ENCODE measurements at places on chromosomes 7 and 10.

DNA sequence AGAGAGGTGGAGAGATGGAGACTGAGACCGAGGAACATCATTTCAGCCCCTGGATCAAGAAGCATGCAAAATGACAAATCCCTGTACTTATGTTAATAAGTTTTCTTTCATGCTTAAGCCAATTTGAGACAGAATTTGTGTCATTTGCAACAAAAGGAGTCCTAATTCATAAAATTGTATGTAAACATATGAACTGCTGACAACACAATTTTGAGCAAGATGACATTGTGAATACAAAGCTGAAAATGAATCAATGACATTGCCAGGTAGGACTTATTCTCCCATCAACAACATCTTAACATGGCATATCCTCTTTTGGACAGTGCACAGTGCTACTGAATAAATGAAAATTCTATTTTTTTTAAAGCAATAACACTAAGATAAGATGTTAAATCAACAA is 264.0 kb downstream of the WDR11 start:
- DNase-seq, result no peak

DNA sequence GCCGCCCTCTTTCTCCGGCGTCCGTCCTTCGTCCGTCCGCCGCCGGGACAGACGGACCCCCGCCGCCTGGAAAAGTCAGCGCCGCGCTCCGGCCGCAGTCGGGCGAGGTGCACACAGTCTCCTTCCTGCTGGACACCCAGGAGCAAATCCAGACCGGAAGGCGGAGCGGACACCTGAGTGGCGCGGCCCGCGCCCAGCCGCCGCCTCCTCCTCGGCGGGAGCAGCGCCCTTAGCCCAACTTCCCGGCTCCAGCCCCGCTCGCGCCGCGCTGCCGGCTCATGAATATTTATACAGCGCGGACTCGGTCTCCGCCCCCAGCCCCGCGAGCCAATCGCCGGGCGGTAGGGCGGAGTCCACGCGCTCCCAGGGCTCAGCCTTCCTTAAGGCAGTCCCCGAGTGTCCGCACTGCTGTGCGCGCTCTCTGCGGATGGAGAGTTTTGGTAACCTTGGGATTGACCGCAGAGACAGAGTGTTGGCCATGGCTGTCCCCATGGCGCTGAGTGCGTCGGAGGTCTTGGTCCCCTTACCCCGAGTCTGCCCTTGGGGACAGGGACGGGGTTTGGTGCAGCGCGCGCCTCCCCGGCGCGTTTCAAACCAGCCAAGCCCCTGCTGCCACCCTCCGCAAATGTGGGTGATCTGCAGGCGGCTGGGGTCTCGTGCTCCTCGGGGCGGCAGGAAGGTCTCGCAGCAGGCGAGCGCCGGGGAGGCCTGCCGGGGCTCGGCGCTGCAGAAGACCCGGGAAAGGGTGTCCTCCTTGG is at the start of gene FZD8:
FZD8 (minus strand) TSS at position 262 of the 758 bp plus-strand sequence. CDS start 867 bp downstream, outside the sequence.
- peak; percentile 61 for DNase-seq

DNA sequence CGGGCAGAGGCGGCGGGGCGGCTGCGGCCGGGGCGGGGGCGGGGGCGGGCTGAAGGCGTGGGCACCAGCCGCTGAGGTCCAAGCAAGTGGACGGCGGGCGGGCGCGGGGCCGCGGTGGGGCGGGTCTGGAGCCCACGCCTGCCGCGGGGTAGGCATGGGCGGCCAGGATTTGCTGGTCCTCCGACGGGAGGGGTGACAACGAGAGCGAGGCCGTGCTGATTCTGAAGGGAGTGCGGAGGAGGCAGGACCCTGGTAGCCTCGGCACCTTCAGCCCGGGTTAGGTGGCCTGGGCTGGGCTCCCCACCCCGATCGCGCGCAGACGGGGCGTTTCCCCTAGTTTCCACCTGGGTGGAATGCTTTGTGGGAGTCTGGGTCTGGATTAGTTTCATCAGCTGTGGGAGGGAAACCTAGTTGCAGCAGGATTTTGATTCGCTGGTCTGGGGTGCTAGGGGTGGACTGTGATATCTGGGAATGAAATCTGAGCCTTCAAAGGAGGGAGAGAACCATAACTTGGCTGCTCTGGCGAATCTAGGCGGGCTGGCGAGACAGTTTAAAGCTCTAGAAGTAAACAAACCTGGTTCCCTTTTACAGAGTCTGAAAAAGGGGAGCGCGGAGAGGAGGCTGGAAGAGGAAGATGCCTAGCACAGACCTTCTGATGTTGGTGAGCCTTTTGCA is 609 bp downstream of the SGPL1 start:
- peak; percentile 78 for DNase-seq

GRCh38 chr7:117110480-117111315 is 157.4 kb downstream of the ST7 start:
- DNase-seq, result no peak

DNA sequence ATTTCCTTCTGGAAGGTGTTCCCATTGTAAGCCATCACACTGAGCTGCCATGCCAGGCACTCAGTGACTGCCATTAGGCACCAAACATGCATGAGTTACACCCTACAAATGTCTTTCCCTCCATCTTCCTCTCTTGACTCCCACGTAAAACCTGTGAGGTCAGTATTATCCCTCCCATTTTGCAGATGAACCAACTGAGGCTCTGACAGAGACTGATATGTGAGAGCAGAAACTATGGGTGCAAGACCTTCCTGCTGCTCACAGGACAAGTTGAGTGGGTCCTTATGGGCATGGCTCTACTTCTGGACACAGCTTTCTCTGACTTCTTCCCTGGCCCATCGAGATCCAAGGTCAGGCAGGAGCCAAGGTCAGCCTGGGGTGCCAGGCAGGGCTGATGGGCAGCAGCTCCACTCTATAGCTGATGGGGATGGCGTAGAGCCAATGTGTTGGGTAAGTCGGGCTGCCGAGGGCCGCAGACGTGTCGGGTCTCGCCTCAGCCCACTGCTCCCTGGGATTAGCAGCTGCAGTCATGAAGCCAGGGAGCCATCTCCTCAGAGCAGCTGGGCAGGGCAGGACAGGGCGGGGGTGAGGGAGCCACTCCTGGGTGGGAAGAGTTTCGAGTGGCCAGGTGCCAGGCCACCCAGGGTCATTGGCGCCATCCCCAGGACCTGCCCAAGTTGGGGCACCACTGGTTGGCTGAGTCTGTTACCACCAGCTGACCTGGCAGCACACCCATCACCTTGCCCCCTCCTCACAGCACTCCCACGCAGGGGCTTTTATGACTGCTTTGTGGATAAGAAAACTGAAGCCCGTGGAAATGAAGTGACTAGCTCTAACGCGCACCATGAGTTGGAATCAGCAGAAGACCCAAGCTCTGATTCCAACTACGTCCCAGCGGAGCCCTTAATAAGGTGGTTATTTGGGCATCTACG is 117.8 kb upstream of the ZMIZ1 start:
- DNase-seq, result no peak

DNA sequence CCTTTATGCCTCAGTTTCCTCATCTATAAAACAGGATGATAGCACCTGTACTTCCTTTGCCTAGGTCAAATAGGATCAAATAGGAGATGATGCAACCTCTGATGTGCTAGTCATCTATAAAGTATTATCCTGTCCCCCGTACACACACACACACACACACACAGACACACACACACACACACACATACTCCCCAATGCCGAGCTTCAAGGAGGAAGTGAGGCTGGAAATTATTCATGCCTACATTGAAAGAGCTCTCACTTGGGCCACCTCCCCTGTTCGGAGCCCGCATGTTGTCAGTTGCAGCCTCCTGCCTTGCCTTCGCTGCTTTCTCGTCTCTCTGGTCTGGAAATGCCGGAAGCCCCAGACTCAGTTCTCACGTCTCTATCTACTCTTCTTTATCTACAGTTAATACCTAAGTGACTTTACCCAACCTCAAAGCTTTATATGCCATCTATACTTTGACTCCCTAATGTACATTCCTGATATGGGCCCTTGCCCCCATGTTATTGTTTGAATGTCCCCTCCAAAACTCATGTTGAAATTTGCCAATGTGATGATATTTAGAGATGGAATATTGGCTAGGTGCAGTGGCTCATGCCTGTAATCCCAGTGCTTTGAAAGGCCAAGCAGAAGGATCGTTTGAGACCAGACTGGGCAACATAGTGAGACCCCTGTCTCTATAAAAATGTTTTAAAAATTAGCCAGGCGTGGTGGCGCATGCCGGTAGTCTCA is 6.9 kb upstream of the UBE2H start:
- no peak for DNase-seq

GRCh38 chr10:3935933-3936359 is 150.9 kb upstream of the KLF6 start:
- no peak for DNase-seq

DNA sequence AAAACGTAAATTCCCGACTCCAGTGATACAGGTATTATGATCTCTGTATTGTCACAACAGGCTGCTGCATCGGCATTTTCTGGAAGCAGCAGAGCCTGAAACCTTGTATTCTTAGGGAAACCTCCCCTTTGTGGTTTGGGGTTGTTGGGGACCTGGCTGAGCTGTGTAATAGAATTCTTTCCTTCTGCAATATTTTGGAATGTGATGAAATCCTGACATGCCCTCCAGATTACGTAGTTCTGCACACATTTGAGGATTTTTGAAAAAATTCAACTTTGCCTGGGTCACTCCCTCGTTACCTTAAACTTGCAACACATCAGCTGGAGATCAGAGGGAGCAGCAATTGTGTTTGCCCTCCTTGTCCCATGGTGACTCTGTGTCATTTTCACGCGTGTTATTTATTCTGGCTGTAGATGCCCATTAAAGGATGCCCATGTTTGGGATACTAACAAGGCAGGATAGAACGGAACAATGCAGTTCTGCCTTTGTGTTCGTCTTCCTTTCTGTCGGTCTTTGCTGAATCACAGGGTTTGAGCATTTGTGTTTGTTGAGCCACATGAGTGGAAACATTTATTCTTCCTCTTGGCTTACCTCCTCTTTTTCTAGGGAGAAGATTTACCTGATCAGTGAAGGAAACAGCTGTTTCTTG is 181.7 kb downstream of the TCF7L2 start:
- DNase-seq, result peak; percentile 85

DNA sequence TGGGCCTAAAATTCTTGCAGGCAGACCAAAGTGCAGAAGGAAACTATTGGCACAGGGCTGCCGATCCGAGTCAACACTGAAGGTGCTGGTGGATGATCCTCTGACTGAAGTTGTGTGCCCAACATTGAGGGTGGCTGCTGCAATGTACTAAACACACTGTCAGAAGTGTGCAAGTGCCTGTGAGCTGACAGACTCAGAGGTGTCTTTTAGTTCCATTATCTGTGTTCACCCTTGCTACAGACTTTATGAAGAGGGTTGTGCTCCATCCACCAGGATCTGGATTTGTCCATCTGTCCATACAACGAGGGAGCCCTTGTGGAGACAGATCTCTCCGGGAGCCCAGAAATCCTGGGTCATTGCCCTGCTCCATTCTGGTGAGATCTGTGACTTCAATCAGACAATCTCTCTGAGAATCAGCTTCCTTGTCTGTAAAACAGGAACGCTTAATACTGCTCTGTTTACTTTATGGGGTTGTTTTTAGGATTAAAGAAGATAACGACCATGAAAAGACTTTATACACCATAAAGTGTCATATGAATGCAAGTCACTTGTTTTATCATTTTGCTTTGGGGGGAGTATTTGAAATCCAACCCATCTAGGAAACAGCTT is 9.5 kb upstream of the TRPV6 start:
- DNase-seq, result no peak

DNA sequence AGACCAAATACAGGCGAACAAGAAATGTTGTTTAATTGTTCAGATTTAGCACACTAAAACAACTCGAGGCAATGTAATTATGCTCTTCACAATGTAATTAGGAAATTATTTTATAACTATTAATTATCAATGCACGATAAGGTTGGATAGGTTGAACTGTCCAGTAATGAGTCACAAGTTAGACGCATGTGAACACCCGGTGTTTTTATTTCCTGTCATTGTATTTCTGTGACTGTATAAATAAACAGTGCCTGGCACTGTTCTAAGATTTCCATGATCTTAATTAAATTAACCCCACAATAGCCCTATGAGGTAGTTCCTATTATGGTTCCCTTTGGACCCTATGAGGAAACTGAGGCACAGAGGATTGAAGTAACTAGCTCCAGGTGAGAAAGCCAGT is 26.2 kb downstream of the C10orf105 start:
- no peak for DNase-seq

DNA sequence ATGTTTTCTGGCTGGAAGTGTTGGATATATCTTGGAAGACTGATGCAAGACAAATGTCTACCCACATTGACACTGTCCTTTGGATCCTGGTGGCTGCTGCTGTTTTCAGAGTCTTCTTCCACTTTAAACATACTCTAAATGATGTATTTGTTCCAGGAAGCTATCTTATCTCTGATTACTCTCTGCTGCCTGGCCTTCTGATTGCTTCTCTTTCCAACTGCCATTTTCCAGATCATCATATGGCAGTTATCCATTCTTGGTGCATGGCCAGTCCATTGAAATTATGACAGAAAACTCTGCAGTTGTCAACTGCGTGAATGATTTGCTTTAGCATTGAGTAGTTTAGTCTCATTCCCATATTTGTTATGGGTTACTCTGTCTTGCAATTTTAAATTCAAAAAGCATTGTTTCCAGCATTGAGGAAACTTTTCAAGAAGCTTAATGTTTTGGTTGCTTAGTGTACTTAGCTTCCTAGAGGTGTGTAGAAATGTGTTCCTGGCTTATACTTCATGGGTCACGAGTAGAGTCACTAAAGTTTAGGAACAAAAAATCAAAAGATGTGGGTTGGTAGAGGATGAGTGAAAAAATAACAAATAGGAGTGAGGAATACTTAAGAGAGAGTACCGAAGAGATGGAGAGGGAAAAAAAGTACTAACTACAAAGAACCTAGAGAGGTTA is 268.3 kb upstream of the MTPN start:
- no peak for DNase-seq

- DNase-seq, result no peak
Measured at GRCh38 chr10:8323428-8324054, 269.1 kb downstream of the GATA3 start.

- peak; percentile 37 for DNase-seq
Measured at GRCh38 chr10:110279407-110279986, 25.2 kb downstream of the SMNDC1 start.

DNA sequence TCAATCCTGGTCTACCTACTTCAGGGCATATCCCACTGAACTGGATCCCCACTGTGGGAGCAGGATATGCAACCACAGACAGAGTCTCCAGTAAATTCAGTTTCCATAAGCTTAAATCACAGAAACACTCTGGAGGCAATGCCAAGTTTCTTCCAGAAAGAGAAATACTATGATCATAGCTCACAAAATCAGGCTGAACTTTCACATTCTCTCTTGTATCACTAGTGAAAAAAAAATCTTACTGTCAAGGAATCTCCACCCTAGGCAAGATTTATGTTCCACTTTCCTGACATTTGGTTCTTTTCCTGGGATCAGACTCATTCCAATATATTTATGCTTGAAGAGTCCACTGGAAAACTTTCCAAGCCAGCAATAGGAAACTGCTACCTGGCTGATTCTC is 749.0 kb downstream of the SUGCT start:
- no peak for DNase-seq

DNA sequence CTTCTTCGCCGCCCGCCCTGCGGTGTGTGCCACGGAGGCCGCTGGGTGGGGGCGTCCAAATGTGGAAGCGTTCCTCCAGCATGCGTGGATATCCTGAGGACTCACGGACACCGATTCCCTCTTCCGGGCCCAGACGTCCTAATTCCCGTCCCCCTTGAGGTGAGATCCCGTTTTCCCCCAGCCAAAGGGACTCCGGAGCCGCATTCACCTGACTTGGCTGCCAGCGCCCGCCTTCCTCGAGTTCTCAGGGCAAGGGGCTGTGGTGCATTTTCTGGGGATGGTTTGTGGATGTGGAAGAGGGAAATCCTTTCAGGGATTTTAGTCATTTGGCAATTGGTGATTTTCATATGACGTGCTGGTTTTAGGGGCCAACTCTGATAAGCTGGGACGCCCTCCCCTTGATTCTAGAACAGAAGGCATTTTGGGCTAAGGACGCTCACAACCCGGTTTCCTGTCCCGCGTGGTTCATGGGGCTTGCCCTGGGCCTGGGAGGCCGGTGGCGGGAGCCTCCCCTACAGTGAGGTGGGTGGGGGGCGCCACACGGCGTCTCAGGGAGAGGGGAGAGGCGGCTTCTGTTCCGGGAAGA is 165.4 kb downstream of the ACTR3B start:
- no peak for DNase-seq
